ENCODE measurements at places on chromosomes 12 and 14. TPM values are rescaled to one million over a fixed set of nuclear protein-coding genes. Genes with fewer than 3 reads are reported as not detected.

DNA sequence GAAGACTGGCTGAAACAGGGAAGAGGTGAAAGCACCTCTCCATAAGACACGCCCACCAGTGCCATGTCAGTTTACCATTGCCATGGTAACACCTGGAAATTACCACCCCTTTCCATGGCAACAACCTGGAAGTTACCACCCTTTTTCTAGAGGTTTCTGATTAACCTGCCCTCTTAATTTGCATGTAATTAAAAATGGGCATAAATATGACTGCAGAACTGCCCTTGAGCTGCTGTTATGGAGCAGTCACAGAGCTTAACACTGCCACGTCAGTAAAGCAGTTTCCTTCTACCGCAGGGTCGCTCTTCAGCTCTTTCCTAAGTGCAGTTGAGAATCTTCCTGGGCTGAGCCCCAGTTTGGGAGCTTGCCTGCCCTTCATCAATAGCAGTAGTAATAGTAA lies 55.2 kb downstream of the RASSF3 start:
- peak overlapping the region; percentile 52 for H3K27ac ChIP-seq
- H3K4me1 ChIP-seq = peaks cover 15% of the 10 kb centered on the region
- no peaks in the 10 kb centered on the region for H3K27me3 ChIP-seq
- H3K36me3 ChIP-seq = no peaks in the 10 kb centered on the region

- H3K27ac ChIP-seq = no peak overlapping the region
- no peak for DNase-seq
- no peaks in the 10 kb centered on the region for H3K27me3 ChIP-seq
- no peaks in the 10 kb centered on the region for H3K4me1 ChIP-seq
Measured at GRCh38 chr14:89899291-89899690, 55.2 kb downstream of the EFCAB11 start.

DNA sequence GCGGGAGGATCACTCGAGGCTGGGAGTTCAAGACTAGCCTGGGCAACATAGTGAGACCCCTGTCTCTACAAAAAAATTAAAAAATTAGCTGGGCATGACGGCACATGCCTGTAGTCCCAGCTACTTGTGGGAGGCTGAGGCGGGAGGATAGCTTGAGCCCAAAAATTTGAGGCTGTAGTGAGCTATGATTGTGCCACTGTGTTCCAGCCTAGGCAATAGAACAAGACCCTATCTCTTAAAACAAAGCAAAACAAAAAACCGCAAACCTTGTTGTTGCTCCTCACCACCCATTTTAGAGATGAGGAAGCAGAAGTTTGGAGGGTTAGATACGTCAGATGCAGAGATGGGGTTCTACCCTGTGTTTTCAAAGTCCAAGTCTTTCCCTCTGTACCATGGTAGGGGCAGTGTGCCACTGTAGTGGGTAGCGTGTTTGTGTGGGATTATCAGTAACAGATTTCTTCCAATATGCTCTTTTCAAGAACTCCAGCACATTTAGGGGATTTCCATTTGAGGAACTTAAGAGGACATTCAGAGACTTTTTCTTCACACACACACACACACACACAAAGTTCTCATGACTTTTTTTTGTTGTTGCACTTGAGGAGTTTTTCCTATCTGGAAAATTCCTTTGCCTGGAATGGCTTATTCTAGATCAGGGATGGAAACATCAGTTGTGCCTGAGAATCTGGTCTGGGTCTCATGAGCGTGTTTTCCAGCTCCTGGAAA lies 186.5 kb downstream of the CHST11 start:
- H3K4me3 ChIP-seq = no peak overlapping the region
- no peaks in the 10 kb centered on the region for H3K4me1 ChIP-seq
- H3K27ac ChIP-seq = no peak overlapping the region
- no peaks in the 10 kb centered on the region for H3K36me3 ChIP-seq
- no peaks in the 10 kb centered on the region for H3K27me3 ChIP-seq

DNA sequence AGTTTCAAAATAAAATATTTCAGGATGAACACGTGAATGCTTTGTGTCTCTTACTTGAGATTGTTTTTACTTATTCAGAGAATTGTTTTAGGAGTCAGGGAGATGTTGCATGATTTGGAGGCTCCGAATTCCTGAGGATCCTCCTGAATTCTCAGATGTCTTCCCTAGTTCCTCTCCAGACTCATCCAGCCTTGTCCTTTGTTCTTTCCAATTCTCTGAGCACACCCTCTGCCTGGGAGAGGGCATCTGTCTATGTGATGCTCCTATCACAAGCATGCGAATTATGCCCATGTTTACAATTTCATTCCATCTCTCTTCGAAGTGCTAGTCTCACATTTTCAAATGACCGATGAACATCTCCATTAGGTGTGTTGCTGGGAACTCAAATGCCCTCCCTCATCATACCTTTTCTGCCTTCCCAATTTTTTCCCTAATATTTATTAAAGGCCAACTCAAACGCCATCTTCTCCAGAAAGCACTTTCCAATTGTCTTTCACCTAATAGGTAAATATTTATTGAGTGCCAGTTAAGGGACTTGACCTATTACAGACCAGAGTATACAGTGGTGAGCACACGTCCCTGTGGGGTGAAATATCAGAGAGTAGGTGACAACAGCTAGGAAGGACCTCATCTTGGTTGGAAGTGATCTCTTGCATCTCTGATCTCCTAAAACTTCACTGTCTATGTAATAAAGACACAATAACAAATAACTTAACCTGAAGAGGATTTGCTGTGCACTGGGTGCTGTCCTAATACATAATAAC lies 64.4 kb downstream of the ARF6 start:
- no peak overlapping the region for H3K27ac ChIP-seq
- no peak overlapping the region for H3K4me3 ChIP-seq
- no peaks in the 10 kb centered on the region for H3K4me1 ChIP-seq
- DNase-seq = no peak
- H3K27me3 ChIP-seq = no peaks in the 10 kb centered on the region

GRCh38 chr12:69007101-69007854 lies 74.3 kb upstream of the CPM start:
- no peaks in the 10 kb centered on the region for H3K36me3 ChIP-seq
- peak; percentile 39 for DNase-seq
- no peaks in the 10 kb centered on the region for H3K27me3 ChIP-seq
- no peak overlapping the region for H3K27ac ChIP-seq
- no peak overlapping the region for H3K4me3 ChIP-seq

DNA sequence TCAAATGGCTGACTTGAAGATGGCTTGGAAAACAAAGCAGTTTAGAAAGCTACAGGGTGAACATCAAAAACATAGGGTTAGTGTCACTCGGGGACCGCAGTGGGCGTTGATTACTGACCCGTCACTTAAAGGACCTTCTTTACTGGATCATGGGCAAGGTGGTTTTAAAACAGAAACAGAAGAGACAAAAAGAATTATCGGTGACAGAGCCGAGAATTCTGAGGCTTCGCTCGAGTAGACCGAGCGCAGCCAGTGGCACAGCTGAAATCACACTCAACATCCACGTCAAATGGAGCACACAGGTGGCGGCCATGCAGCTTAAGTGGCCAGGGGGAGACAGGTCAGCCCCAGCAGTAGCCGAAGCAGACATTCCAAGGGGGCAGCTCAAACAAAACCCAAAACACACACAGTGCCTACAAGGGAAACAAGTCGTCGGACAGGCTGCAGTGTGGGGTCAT lies 17.3 kb downstream of the SNRNP35 start:
- H3K27ac ChIP-seq = no peak overlapping the region
- DNase-seq = no peak
- no peaks in the 10 kb centered on the region for H3K27me3 ChIP-seq
- no peaks in the 10 kb centered on the region for H3K4me1 ChIP-seq
- no peak overlapping the region for H3K4me3 ChIP-seq
- H3K36me3 ChIP-seq = no peaks in the 10 kb centered on the region

GRCh38 chr14:31582836-31583452 lies 21.7 kb downstream of the NUBPL start:
- peaks cover 2% of the 10 kb centered on the region for H3K4me1 ChIP-seq
- no peaks in the 10 kb centered on the region for H3K36me3 ChIP-seq
- no peak for DNase-seq
- no peak overlapping the region for H3K4me3 ChIP-seq
- H3K27me3 ChIP-seq = no peaks in the 10 kb centered on the region

DNA sequence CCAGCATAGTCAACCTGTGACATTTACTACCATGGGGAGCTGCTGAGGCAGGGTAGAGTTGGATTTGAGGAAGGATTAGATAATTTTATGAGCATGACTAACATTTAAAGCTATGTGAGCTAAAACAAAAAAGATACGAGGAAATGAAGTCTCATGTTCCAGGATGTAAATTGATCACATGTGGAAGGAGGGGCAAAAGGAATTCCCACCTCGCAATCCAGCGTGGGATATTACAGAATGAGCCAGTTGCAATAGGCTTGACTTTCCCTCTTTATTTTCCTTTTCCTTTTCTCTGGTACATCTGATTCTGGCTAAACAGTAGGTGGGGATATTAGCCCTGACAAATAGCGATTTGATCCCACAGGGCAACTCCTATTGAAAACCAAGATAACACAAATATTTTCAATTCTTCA lies 214.9 kb upstream of the HMGA2 start:
- no peaks in the 10 kb centered on the region for H3K4me1 ChIP-seq
- no peaks in the 10 kb centered on the region for H3K27me3 ChIP-seq
- no peaks in the 10 kb centered on the region for H3K36me3 ChIP-seq
- H3K4me3 ChIP-seq = no peak overlapping the region

DNA sequence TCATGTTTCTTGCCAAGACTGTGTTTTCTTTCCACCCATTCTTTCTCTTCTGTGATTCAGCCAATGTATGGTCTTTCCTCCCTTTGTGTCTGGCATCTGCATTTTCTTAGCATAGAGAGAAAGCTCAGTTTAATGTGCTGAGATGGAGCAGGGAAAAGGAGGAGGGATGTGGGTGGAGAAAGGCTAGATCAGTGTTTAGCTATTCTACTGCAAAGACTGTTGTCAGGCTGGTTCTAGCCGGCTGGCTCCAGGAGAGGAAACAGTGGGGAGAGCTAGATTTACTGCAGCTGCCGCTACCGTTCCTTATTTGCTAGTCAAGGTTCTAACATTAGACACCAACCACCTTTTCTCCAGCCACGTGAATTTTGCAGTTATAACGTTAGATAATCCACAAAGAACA lies 5.2 kb upstream of the RIMKLB start:
- peaks cover 1% of the 10 kb centered on the region for H3K4me1 ChIP-seq
- peak overlapping the region; percentile 57 for H3K27ac ChIP-seq
- H3K36me3 ChIP-seq = no peaks in the 10 kb centered on the region

GRCh38 chr12:116123451-116124258 lies 153.8 kb downstream of the MED13L start:
- no peaks in the 10 kb centered on the region for H3K27me3 ChIP-seq
- H3K4me1 ChIP-seq = peaks cover 19% of the 10 kb centered on the region
- no peak overlapping the region for H3K4me3 ChIP-seq
- H3K27ac ChIP-seq = no peak overlapping the region
- H3K36me3 ChIP-seq = no peaks in the 10 kb centered on the region

DNA sequence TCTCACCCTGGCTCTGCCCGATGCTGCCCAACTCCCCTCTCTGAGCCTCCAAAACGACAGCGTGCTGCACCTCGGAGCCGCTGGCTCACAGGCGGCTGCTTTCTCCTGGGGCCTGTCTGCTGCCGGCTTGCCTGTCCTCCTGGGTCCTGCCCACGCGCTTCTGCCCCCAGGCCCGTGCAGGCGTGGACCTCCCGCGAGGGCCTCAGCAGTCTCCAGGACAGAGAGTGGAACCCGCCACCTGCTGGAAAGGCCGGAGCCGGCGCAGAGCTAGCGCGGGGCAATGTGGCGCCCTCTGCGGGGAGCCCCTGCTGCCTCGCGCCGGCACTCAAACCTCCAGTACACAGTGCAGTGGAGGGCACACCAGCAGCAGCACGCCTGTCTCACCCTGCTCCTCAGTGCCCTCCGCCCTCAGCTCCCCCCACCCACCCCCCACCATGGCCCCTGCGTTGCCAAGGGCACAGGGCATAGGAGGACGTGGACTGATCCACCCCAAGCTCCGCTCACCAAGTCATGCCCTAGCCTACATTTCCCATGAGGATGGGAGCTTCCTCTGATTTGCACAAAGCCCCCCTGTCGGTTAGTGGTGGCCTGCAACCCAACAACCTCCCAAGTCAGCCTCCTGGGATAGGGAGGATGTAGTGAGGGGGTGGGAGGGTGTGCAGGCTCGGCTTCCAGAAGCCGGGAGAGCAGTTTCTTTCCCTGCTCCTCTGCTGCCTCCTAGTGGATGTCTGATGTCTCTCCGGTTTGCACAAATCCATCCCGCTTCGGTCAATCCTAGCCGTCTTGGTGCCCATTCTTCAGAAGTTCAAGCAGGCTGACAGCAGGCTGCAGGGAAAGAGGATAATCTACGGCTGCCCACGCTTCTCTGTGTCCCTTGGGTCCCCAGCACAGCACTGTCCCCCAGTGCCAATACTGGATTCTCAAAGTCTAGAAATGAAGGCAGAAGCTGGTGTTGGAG lies 25.2 kb downstream of the KRT8 start:
- no peak overlapping the region for H3K4me3 ChIP-seq
- peak; percentile 68 for DNase-seq
- no peaks in the 10 kb centered on the region for H3K36me3 ChIP-seq
- H3K4me1 ChIP-seq = peaks cover 4% of the 10 kb centered on the region

DNA sequence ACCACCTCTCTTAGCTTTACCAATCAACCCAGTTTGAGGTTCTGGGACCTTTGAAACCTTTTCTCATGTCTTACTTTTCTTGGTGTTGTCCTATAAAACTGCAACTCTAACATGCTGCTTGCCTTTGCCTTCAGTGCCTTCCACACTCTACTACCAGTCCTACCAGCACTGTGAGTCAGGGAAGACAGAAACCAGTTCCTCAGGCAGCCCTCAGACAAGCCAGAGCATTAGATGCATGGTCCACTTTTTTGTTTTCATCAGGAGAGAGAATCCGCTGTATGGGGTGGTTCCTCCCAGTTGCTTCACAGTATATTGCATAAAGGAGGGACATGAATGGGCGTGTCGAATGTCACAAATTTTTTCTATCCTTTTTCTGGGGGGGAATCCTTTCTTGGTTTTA lies 17.3 kb upstream of the KLRB1 start:
- H3K4me3 ChIP-seq = no peak overlapping the region
- H3K27ac ChIP-seq = no peak overlapping the region
- DNase-seq = no peak
- no peaks in the 10 kb centered on the region for H3K36me3 ChIP-seq

DNA sequence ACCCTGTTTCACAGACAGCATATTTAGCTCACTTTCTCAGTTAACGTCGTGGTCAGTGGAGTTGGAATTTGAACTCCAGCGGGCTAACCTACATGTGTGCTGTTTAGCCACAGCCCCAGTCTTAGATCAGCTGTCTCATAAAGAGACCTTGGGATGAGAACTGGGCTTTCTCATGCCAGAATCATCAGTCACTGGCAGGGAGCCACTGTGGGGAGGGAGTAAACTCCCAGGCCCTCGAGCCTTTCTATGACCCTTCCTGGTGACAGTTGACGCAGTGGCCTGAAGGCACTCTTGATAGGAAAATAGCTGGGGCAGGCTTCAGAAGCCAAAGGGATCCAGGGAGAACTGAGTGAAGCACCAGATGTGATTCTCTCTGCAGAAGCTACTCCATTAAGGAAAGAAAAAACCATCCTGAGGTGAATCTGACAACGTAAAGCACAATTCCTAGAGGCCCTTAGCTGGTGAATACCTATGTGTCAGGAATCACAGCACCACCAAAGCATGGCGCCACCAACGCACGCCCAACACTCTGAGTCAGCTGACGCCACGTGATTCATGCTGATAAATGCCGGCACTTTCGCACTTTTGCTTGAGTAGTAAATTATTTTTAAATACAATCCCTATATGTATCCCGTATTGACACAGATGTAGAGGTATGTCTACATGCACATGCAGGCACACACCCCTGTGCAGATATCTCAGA lies 279.6 kb upstream of the TMEM132C start:
- no peak overlapping the region for H3K27ac ChIP-seq
- H3K4me1 ChIP-seq = no peaks in the 10 kb centered on the region
- H3K36me3 ChIP-seq = no peaks in the 10 kb centered on the region
- H3K4me3 ChIP-seq = no peak overlapping the region
- DNase-seq = no peak
- no peaks in the 10 kb centered on the region for H3K27me3 ChIP-seq

Gene IL25
- total RNA-seq = not detected

Gene TAS2R43
- total RNA-seq = 0.57 TPM
